ENCODE measurements at places on chromosomes 3 and 15.
A peak's percentile ranks its signal among the peaks of the same experiment; 100 is the strongest.

- DNase-seq: no peak
These were observed 105.4 kb upstream of the MRPS22 start for GRCh38 chr3:139238281-139239030.

- DNase-seq: peak; percentile 70
These were observed 68.4 kb upstream of the TNFAIP8L3 start for GRCh38 chr15:51162865-51163762.

DNA sequence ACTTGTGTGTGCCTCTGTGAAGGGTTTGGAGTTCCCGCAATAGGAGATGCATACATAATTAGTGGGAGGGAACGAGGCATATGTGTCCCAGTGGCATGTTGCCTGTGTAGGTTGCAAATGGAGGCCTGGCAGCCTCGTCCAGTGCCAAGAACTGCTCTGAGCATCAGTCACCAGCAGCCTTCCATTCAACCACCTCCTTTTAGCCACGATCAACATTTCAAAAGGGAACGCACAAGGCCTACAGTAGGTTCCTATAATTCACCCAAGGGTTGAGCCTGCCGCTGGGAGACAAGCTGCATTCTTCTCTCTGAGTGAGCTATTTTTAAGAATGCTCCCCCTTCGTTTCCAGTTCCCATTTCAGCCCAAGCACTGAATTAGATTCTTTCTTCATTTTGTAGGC lies 78.8 kb upstream of the CTNNB1 start:
- DNase-seq: no peak

DNA sequence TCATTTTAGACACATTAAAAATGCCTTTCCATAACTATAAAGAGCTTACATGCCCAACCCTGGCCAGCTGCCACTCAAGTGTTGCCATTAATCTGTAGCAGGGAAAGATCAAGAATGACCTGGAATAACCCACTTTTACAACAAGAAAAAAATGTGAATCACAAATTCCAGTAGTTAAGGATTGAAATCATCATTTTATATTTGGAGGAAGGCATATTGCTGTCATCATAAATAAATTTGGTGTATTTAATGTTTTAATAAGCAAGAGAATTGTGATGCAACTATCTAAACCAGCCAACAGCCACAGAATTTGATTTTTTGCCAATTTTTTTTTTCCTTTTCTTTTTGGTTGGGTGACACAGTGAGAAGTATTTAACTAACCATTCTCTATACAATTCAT lies 240.0 kb upstream of the SEMA6D start:
- DNase-seq: peak; percentile 5

GRCh38 chr15:33370623-33371020 lies 59.9 kb downstream of the RYR3 start:
- no peak for DNase-seq

All from EL (cell line).